ENCODE measurements at places on chromosomes 6 and 20.

- no peaks in the 10 kb centered on the region for H3K4me1 ChIP-seq
- no peak overlapping the region for H3K4me3 ChIP-seq
- H3K27ac ChIP-seq, result no peak overlapping the region
- no peaks in the 10 kb centered on the region for H3K36me3 ChIP-seq
- no peak for DNase-seq
- no peaks in the 10 kb centered on the region for H3K27me3 ChIP-seq
Measured at GRCh38 chr6:150406948-150407347, 38.1 kb downstream of the IYD start.

GRCh38 chr6:100482698-100483097 is 18.0 kb upstream of the SIM1 start:
- no peaks in the 10 kb centered on the region for H3K36me3 ChIP-seq
- no peak overlapping the region for H3K27ac ChIP-seq
- DNase-seq, result no peak
- H3K27me3 ChIP-seq, result peaks cover 12% of the 10 kb centered on the region

DNA sequence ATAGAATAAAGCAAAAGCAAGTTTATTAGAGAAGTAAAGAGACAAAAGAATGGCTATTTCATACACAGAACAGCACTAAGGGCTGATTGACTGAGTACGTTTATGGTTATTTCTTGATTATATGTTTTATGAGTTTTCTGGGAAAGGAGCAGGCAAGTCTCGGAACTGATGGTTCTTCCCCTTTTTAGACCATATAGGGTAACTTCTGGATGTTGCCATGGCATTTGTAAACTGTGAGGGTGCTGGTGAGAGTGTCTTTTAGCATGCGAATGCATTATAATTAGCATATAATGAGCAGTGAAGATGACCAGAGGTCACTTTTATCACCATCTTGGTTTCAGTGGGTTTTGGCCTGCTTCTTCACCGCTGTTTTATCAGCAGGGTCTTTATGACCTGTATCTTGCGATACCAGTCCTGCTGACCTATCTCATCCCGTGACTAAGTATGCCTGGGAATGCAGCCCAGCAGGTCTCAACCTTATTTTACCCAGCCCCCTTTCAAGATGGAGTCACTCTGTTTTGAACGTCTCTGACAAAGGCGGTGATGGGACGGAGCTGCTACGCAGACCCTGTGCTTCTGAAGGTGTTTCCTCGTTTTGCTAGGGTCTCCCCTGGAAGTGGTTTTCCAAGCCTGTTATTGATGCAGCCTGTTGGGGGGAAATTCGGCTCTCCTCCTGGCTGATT is 45.4 kb upstream of the BMP6 start:
- peaks cover 93% of the 10 kb centered on the region for H3K27me3 ChIP-seq
- H3K4me1 ChIP-seq, result no peaks in the 10 kb centered on the region
- no peak overlapping the region for H3K4me3 ChIP-seq
- no peak for DNase-seq
- H3K36me3 ChIP-seq, result no peaks in the 10 kb centered on the region
- no peak overlapping the region for H3K27ac ChIP-seq

- DNase-seq, result no peak
- peaks cover 3% of the 10 kb centered on the region for H3K4me1 ChIP-seq
- no peaks in the 10 kb centered on the region for H3K27me3 ChIP-seq
- peaks cover 18% of the 10 kb centered on the region for H3K36me3 ChIP-seq
Measured at GRCh38 chr20:8663424-8663823, 405.5 kb upstream of the PLCB4 start.

All from SK-N-SH (cell line).